Inflammatory macrophage (primary cell): ENCODE measurements at places on chromosomes 5 and 9.

GRCh38 chr5:72006361-72006760, 100.9 kb upstream of the MAP1B start:
- DNase-seq: no peak

DNA sequence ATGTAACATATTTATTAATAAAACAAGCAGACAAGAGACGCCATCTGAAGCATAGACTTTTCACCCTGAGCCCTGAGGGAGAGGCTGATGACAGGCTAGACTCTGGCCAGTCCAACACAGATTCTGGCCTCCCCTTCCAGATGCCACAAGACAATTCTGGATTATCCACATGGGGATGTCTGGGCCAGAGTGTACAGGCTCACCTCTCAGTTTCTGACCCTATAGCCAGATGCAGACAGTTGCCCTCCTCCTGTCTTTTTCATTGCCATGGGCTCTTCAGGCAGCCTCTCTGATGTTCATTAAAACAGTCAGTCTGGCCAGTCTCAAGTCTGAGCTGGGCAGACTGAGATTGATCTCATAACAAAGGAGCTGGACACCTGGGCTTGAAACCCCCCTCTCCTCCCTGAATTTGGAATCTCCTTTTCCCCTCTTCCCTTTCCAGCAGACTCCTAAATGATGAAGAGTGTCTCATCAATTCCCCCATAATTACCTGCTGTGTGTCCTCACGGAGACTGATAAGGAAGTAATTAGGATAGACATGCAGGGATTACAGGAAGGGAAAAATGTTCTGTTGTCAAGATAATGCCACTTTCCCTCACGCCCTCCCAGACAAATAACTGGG, 89.6 kb downstream of the ASTN2 start:
- DNase-seq: no peak

- DNase-seq: no peak
Measured at GRCh38 chr9:129709438-129710168, 43.2 kb downstream of the PTGES start.

DNA sequence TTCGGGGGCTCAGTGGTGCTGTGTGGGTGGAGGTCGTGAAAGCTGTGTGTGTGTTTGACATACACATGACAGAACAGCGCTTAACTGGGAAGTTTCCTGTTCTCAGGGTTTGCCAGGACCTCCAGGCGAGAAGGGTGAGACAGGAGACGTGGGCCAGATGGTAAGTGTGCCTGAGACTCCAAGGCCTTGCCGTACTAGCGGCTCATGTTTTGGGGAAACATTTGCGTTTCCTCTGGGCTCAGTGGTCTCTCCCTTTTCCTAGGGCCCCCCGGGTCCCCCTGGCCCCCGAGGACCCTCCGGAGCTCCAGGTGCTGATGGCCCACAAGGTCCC, 68.3 kb upstream of the FCN2 start:
- no peak for DNase-seq

GRCh38 chr9:131950487-131950886, 129.2 kb downstream of the MED27 start:
- DNase-seq: no peak

DNA sequence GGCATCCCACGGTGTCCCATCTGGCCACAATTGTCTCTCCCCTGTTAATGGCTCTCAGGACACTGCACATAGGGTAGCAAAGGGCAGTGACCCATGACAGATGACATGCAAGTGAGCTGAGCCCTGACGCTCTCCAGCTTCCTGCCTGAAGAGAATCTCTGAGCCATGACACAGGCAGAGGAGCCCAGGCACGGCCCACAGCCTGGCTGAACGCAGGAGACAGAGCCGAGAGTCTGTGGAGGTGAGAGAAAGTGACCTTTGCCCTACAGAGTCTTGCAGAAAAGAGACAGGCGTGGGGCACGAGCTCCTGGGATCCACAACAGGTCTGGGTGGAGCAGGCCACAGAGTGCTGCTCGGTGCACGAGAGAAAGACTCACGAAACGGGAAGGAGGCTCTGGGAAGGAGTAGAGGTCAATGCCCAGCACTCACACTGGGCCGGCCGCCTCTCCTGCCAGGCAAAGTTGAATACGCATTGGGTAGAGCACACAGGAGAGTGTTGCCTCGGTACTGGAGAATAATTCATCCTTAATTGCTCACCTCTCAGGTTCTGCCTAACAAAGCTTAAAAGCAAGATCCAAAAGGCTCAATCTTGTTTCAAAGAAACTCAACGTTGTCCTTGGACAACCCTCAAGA, 90.3 kb downstream of the MRPL36 start:
- no peak for DNase-seq

- peak; percentile 15 for DNase-seq
Measured at GRCh38 chr5:150272531-150272930, 17.0 kb downstream of the CAMK2A start.
